Testis (tissue), 5 donors: ENCODE measurements at places on chromosomes 3 and 15.

DNA sequence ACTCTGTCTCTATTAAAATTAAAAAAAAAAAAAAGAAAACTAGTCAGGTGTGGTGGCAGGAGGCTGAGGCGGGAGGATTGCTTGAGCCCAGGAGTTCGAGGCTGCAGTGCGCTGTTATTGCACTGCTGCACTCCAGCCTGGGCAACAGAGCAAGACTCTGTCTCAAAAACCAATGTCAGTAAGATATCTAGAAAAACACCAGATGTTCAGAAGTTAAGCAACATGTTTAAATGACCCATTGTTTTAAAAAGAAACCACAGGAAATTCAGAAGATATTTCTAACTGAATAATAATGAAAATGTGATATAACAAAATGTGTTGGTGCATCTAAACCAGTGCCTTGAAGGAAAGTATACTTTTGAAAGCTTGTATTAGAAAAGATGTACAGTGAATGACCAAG, 203.4 kb upstream of the CGNL1 start:
- no peak for DNase-seq

- DNase-seq = no peak
Measured at GRCh38 chr15:64100958-64101357, 5.2 kb downstream of the SNX1 start.

DNA sequence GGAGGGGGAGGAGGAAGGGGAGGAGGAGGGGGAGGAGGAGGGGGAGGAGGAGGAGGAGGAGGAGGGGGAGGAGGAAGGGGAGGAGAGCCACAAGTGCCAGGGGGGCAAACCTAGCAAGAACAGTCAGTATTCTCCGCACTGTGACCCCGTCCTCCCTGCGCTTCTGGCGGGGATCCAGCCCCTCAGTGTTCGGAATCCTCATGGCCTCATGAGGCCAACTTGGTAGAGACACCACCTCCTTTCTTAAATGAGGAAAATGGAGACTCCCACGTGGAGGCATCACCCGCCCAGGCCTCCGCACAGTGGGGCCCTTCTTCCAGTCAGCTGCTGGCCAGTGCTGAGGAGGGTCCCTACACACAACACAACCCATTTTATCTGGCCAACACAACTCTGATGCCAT, 163.4 kb downstream of the XXYLT1 start:
- DNase-seq = no peak

GRCh38 chr3:13045904-13046568, 27.2 kb downstream of the IQSEC1 start:
- peak; percentile 22 for DNase-seq

- no peak for DNase-seq
Measured at GRCh38 chr3:142098964-142099363, 50.4 kb downstream of the TFDP2 start.

GRCh38 chr3:15159501-15160136, 46.4 kb upstream of the CAPN7 start:
- DNase-seq = no peak

DNA sequence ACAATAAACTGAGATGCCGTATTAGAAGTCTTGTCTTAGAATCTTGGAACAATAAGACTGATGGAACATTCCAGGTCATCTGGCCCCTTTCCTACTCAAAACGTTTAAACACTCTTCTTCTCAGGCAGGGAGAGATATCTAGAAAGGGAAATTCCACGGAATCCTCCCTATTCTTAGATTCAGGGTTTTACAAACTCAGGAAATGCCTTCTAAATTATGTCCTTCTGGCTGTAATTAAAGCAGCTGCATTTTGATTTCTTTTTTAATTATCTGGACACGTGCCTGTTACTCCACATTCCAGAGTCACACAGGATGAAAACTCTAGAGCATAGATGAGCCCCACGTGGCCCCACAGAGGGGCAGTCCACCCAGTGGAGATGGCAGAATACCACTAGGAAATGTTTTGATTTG, 41.5 kb upstream of the MTMR10 start:
- no peak for DNase-seq

GRCh38 chr3:167109746-167110145, 270.4 kb downstream of the ZBBX start:
- DNase-seq = no peak

- no peak for DNase-seq
Measured at GRCh38 chr3:10400050-10400748, 79.3 kb upstream of the SEC13 start.

DNA sequence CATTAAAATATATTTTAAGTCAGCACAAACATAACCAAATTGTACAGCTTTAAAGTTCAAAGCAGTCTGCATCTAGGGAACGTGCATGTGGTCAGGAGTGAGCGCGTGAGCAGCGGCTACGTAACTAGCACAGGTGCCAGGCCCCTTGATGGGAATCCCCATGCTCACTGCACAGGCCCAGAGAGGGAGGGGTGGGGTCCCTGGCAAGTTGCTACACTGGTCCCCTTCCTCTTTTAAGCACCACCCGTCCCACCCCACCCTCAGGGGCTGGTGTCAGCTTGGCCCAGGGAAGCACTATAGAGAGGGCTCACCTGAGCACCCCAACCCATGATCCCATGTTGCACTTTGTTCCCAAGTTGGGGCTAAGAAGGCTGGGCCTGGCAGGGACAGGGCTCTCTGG, 835 bp upstream of the GMPPB start:
- DNase-seq = peak; percentile 56

GRCh38 chr15:76752549-76752948, 152.6 kb downstream of the SCAPER start:
- no peak for DNase-seq

DNA sequence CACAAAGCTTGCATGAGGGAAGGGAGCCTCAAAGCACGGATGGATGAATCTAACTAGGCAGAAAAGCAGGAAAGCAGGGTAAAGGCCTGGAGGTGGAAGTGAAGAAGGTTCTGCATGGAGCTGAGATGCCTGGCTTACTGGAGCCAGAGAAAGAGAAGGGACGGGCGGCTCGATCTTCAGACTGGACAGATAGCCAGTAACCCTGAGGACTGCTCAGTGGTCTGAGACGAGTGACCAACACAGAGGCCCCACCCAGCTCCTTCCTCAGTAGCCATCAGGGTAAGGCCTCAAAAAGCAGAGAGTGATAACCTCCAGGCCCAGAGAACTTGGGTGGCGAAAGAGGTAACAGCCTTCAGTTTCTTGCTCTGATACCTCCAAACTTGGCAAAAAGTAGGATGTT, 6.4 kb downstream of the CLN6 start:
- no peak for DNase-seq

GRCh38 chr3:66816090-66816761, 181.9 kb upstream of the KBTBD8 start:
- peak; percentile 17 for DNase-seq

GRCh38 chr15:81311752-81312464, 12.0 kb downstream of the STARD5 start:
- DNase-seq = no peak

- DNase-seq = no peak
Measured at GRCh38 chr3:135326851-135327250, 531.8 kb downstream of the EPHB1 start.

DNA sequence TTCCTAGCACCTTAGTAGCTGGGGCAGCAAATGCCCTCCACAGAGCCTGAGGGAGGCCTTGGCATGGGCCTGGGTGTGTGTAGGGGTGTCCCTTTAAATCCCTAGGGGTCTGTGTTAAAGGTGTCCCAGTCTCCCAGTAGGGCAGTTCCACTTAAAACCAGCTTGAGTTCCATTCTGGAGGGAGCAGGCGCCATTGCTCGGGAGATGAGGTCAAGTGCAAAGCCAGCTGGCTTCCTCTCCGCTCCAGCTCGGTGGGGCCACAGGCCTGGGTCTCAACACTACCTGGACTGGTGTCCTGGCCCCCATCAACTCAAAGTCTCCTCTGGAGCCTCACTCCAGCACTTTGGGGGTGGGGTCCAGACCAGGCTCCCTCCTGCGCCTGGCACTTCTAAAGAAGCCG, 25.2 kb downstream of the FEM1B start:
- DNase-seq = peak; percentile 11

DNA sequence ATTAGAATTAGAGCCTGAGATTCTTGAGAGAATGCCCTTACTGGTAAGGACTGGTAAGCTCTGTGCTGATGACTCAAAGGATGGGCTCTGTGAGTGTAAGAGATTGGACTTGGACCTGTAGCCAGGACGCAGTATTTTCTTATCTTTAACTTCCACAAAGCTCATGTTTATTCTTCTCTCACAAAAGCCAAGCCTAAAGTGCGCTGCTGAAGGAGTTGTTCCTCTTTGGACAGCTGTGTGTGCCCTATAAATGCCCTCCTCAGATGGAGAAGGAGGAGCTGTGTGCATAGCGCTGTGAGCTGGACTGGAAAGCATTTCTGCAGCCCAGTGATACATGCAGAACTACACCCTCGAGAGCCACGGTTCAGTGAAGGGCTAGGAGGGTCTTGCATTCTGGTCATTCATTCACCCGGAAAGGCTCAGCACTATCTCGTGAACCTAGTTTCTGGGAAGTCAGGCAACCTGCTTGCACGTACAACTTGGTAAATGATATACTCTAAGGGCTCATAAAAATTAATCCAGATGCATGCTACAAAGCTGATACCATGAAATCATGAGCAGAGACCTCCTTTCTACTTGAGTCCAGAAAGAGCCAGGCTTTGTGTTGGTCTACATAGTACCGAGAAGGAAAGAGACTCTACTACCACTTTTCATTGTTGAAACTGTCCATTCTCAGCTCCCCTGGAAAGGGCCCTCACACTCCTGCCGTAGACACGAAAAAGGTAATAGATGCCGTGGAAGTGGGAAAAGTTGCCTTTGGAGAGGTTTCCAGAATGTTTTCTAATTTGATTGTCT, 103.0 kb upstream of the TBL1XR1 start:
- DNase-seq = peak; percentile 18

- no peak for DNase-seq
Measured at GRCh38 chr3:131546441-131546840, 43.7 kb upstream of the MRPL3 start.

DNA sequence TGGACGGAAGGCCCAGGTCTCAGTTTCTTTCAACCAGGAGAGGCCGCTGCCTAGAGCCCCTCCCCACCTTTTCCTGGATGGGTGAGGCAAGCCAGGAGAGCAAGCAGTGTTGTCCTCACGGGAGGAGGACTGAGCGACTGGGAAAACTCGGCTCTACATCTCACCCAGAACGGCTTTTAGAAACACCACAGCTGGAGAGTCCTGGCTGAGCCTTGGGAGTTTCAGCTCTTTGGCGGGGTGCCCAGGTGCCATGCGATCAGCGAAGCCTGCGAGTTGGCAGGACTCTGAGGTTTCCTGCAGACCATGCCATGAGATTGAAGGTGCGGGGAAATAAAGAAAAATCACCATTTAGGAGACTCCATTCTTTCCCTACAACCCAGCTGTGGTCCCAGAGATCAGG, 26.0 kb downstream of the PPCDC start:
- DNase-seq = peak; percentile 88

DNA sequence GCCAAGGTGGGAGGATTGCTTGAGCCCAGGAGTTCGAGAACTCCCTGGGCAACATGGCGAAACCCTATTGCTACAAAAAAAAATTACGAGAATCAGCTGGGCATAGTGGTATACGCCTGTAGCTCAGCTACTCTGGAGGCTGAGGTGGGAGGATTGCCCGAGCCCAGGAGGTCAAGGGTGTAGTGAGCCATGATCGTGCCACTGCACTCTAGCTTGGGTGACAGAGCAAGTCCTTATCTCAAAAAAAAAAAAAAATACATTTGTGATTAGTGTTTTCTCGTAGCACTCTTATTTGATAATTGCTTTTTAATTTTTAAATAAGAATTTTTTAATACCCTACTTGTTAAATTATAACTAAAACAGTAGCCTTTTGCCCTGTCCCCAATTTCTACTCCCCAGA, 18.4 kb downstream of the IREB2 start:
- DNase-seq = no peak

- peak; percentile 54 for DNase-seq
Measured at GRCh38 chr3:58307639-58308215, 1.4 kb downstream of the HTD2 start.

- DNase-seq = no peak
Measured at GRCh38 chr3:18988614-18989229, 159.6 kb upstream of the KCNH8 start.

DNA sequence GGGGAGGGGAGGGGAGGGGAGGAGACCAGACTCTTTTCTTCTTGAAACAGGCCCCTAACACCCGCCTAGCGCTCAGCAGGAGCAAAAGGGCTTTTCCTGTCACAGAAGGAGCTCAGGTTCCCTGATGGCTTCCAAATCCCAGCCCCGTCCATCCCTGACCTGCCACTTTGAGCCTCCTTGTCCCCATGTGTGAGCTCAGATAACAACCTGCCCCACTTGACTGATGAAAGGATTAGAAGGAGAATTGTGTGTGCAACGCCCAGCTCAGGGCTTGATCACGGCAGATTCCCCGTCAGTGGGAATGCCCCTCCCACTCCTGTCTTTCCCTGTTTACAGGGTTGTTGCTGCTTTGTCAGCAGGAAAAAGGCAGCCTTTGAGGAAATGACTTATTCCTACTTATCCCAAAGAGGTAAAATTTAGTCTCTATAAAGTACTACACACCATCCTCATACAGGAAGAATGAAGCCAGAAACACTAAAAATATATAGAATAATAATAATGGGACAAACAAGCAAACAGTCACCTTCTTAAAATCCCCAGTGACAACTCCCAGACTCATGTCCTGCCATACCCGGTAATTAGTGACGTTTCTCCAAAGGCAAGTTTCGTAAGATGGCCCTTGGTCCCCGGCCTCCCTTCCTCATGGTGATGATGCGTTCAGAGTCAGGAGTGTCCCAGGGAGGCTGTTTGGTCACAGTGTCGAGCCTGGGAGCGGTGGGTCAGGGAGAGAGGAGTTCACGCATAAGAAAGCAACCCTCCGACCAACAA, 6.1 kb upstream of the LRRC15 start:
- DNase-seq = no peak

DNA sequence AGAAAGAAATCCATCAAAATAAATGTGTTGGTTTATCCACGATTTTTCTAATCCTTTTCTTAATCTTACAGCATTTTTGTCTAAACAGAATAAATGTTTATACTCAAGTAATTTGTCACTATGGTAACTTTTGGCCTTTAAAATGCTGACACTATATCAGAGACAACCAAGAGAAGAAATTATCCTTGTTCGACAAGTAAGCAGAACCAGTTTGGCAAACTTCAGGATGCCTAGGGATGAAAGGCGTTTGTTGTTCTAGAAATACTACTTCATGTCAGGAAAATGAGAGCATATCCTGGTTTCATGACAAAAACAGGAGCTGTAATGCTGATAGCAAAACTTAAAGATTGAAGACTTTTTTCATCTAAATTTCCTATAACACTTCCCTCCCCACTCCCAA, 308.0 kb upstream of the ATP11B start:
- DNase-seq = no peak

GRCh38 chr15:34160735-34161134, 49.2 kb downstream of the KATNBL1 start:
- DNase-seq = no peak

- DNase-seq = no peak
Measured at GRCh38 chr15:58298879-58299850, 132.6 kb upstream of the LIPC start.

- DNase-seq = peak; percentile 53
Measured at GRCh38 chr3:146218880-146219866, 31.7 kb downstream of the PLSCR4 start.

DNA sequence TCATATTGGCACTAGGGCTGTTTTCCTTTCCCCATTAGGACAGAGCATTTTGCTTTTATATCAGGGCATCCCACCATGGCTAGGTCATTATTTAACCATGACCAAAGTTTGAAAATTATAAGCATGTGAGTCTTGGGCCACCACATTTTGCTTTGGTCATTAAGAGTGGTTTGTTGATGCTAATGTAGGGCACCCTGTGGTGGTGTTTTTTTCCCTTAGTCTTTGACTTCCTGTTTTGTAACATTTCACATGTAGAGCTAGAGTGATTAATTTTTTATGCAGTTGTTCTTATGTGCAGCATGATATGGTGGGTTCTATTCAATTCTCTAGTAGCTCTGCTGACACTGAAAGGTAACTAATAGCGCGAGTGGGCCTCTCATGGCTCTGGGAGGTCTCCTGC, 249.6 kb upstream of the ROBO1 start:
- DNase-seq = no peak

GRCh38 chr3:143408771-143409170, 289.2 kb downstream of the CHST2 start:
- DNase-seq = no peak
